Osteoblast (primary cell): ENCODE measurements at places on chromosomes 2 and 18. TPM values are rescaled to one million over a fixed set of nuclear protein-coding genes. Genes with fewer than 3 reads are reported as not detected.

DNA sequence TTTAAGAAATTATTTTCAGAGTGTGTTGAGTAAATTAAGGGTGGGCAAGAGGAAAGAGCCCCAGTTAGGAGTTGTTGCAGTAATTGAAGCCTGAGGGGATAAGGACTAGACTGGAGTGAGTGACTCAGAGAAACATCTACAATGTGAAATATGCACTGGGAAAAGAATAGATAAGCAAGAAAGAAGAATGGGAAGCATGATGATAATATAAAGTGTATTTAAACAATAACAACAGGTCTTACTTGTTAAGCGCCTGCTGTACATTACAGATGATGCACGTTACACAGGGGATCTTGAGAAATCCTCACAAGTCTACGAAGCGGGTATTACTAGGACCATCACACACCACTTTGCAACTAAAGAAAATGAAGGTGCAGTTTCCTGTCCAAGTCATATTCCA lies 73.6 kb upstream of the STK17B start:
- no peaks in the 10 kb centered on the region for H3K36me3 ChIP-seq
- no peaks in the 10 kb centered on the region for H3K27me3 ChIP-seq
- DNase-seq, result no peak
- peaks cover 55% of the 10 kb centered on the region for H3K4me1 ChIP-seq

The REG3G gene
- total RNA-seq, result not detected in 2 replicates

DNA sequence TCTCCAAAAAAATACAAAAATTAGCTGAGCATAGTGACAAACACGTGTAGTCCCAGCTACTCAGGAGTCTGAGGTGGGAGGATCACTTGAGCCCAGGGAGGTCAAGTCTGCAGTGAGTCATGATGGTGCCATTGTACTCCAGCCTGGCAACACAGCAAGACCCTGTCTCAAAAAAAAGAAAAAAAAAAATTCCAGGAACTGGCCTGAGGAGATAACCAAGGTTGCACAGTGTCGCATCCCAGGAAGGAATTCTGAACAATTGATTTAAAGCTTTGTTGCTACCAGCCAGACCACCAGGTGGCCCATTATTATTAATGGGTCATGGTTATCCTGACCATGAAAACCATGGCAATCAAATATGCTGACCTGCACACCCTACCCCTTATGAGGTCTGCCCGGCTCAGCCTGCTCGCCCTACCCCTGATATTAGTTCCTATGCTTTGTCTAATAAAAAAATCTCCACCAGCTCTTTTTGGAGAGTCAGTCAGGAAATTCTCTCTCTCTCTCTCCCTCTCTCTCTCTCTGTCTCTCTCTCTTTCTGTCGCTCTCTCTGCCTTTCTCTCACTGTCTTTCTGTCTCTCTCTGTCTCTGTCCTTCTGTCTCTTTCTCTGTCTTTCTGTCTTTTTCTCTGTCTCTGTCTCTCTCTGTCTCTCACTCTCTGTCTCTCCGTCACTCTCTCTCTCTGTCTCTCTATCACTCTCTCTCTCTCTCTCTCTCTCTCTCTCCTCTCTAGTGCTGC lies 73.7 kb downstream of the NCAPH start:
- no peak for DNase-seq
- H3K27me3 ChIP-seq, result peaks cover 10% of the 10 kb centered on the region
- H3K4me3 ChIP-seq, result no peak overlapping the region
- no peaks in the 10 kb centered on the region for H3K36me3 ChIP-seq
- H3K27ac ChIP-seq, result no peak overlapping the region
- H3K4me1 ChIP-seq, result peaks cover 3% of the 10 kb centered on the region

The FBXO11 gene
- 56.6 and 57.9 TPM in 2 replicates for total RNA-seq

The CFAP65 gene
- not detected in 2 replicates for total RNA-seq

DNA sequence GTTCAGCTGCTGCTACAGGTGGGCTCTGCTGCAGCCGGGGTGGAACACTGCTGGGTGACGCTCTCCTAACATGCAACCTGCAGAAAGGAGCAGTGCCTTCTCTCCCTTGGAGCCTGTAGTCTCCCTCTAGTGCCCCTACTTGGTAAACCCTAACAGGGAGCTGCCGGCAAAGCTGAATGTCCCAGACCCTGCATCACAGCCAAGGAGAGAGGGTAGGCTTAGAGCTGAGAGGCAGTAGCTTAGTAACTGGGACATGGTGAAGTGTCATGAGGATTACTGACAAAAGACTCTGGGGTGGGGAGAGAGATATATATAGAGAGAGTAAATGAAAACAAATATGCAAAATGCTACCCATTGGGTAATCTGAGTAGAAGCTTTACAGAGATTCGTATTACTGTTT lies 9.9 kb downstream of the NCAPH start:
- peaks cover 20% of the 10 kb centered on the region for H3K4me1 ChIP-seq
- no peaks in the 10 kb centered on the region for H3K27me3 ChIP-seq

GRCh38 chr2:212708355-212708754 lies 169.8 kb upstream of the ERBB4 start:
- H3K27ac ChIP-seq, result no peak overlapping the region
- no peaks in the 10 kb centered on the region for H3K36me3 ChIP-seq
- H3K4me3 ChIP-seq, result no peak overlapping the region
- H3K27me3 ChIP-seq, result no peaks in the 10 kb centered on the region
- no peaks in the 10 kb centered on the region for H3K4me1 ChIP-seq
